Activated CD4-positive, alpha-beta T cell treated with anti-CD3 and anti-CD28 coated beads for 1 hour (primary cell): ENCODE measurements at places on chromosomes 11 and 22.

DNA sequence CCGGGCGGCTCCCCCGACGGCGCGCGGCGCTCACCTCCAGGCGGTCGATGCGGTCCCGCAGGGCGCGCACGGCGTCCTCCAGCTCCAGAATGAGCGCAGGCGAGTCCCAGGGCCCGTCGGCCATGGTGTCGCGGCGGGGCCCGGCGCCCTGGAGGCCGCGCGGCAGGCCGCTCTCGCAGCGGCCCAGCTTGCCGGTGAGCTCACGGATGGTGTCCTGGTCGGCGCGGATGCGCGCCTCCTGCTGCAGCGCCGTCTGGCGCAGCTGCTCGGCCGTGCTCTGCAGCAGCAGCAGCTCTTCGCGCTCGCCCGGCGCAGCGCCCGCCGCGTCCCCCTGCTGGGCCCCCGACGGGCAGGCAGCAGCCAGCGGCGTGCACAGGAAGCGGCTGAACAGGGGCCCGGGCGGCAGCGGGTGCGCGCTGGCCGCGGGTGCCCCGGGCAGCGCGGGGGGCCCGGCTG, 599 bp downstream of the NPTXR start:
- peak; percentile 34 for DNase-seq

GRCh38 chr11:47467357-47467756, 18.4 kb upstream of the RAPSN start:
- no peak for DNase-seq

GRCh38 chr11:30281476-30282288, 41.2 kb upstream of the ARL14EP start:
- DNase-seq: no peak

DNA sequence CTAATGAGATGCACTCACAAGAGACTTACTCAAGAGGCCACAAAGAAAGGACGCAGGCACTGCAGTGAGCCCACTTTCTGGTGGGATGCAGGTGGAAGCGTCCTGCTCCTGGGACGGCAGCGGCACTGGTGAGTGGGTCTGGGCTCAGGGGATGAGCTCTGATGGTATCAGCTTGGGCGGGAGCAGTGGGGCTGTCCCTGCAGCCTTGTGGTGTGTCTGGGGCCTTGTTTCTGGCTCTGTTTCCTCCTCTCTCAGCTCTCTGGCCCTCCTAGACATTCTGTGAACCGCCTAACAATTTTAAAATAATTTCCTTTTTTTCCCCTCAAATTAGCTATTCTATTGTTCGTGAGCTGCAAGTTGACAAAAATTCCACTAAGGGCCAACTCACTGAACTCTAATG, 8.8 kb upstream of the ST14 start:
- no peak for DNase-seq

- DNase-seq: no peak
Observed at GRCh38 chr11:73288192-73288872, 16.2 kb downstream of the P2RY6 start.

- DNase-seq: no peak
Observed at GRCh38 chr11:29119116-29119515, 897.7 kb downstream of the KCNA4 start.

GRCh38 chr11:98365190-98365589, 655.6 kb upstream of the CNTN5 start:
- DNase-seq: no peak

- no peak for DNase-seq
Observed at GRCh38 chr11:70433966-70434812, 35.9 kb downstream of the CTTN start.

- no peak for DNase-seq
Observed at GRCh38 chr11:26865703-26866102, 128.2 kb upstream of the FIBIN start.

DNA sequence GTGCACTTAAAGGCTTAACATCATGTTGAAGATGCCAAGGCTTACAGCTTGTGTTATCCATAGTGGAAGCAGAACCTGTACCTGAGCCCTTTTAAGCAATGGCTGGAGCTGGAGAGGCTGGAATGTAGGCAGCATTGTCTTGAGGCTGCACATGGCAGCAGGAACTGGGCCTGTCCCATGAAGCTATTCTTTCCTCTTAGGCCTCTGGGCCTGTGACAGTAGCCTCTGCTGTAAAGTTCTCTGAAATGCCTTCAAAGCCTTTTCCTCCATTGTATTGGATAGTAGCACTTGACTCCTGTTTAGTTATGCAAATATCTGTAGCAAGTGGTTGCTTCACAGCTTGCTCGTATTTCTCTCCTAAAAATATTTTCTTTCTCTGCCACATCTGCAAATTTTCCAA, 127.4 kb upstream of the ANO5 start:
- DNase-seq: no peak

DNA sequence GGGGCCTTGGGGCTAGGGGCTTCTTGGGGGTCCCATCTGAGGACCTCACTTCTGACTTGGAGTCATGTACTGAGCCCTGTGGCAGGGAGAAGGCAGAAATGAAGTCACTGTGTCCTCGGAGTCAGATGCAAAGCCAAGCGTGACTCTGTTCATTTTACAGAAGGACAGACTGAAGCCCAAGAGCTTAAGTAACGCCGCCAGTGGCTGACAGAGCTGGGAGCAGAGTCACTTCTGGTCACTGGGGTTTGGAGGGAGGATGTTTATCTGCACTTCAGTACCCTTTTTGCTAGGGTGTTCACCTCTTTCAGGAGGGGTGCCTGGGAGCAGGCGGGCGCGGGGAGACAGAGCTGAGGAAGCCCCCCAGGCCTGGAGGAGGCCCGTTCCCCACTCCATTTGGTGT, 10.7 kb downstream of the CD6 start:
- DNase-seq: no peak

DNA sequence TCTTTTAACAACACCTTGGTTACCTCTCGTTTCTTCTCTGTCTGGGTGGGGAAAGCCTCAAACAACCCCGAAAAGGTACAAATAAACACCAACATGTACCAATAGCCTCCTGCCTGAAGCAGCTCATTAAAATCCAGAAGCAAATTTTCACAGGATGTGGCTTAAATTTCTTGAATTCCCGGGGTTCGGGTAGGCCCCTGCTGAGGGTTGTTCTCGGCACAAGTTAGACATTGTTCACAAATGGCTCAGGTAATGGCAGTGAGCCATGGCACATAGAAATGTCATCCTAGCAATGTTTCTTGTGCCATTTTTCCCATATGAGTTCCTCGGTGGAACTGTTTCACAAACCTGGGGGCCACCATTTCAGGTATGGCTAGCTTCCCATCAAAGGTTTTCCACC, 19.7 kb upstream of the GLYATL1 start:
- no peak for DNase-seq

- DNase-seq: no peak
Observed at GRCh38 chr11:116513278-116513823, 259.4 kb downstream of the BUD13 start.

DNA sequence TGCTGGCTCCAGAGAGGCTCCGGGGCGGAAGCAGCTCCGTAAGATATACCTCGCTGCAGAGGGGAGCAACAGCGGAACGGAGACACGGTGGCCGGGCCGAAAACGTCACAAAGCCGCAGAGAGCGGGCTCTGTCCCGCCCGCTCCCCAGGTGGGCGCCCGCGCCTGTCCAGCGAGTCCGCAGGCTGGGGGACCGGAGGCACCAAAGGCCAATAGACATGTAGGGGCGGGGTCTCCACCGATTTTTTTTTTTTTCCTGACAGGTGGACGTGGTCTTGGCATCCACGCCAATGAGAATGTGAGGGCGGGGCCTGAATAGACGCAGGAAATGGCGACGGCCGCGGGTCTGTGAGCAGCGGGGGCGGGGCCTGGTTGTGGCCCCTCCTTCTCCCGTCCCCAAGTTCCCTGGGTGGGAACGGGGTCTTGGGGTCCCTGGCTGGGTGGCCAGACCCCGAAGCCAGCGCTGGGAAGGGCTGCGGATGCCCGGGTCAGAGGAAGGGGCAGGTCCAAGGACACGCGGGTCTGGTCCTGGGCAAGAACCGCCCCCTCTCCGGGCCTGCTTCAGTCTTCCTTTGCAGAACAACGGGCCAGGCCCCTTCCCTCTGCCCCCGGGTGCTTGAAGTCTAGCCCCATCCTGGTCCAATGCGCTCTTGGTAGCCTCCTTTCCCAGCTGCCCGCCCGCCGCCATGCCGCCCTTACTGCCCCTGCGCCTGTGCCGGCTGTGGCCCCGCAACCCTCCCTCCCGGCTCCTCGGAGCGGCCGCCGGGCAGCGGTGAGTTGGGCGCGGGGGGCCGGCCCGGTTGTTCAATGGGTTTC, at the start of gene DNAJC4:
Gene DNAJC4, plus strand, starts transcription at position 378 of the 814 bp plus-strand sequence. Its CDS starts 307 bp downstream, at position 685.
- DNase-seq: peak; percentile 75

GRCh38 chr11:15688351-15688792, 573.6 kb downstream of the INSC start:
- DNase-seq: no peak

- DNase-seq: no peak
Observed at GRCh38 chr11:27972522-27973170, 135.3 kb downstream of the KIF18A start.
